ENCODE measurements at places on chromosomes 7 and 10.

DNA sequence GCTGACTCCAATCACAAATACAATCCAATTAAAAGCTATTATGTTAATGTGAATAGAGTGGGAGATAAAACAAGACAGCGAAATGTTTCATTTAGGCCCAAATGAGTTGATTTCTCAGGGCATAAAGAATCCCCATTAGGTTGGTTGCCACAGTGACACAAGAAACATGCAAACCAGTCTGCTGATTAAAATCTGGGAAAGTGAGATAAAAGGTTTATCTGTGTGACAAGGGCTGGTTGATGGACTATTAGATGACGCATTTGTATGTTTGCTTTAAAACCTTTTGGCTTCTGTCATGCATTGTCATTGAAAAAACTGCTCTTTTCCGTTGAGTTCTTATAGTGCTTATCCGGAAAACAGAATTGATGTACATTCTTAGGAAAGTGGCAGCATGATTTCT lies 658.2 kb downstream of the GATA3 start:
- DNase-seq, result no peak

GRCh38 chr7:70006261-70006920 lies 408.1 kb downstream of the AUTS2 start:
- no peak for DNase-seq

- DNase-seq, result no peak
These were observed 1.1 kb downstream of the P4HA1 start for GRCh38 chr10:73095481-73096021.

DNA sequence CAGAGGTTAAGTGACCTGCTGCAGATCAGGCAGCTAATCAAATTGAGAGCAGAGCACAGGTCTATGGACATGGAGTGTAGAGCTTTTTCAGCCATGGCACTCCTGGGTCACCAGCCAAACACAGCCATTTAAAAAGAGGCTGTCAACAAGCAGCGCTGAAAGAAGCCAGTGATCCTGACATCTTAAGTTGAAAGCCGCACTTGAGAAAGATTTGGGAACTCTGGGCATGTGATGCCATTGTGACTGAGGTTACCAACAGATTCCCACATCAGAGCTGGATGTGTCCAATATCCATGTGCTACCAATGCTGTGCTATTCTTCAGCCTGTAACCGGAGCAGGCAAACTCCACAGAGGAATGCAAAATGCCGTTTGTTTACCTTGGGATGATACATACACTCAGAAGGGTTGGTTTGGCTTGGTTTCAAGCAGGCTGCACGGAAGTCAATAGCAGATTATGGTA lies 56.2 kb upstream of the ABLIM1 start:
- no peak for DNase-seq

DNA sequence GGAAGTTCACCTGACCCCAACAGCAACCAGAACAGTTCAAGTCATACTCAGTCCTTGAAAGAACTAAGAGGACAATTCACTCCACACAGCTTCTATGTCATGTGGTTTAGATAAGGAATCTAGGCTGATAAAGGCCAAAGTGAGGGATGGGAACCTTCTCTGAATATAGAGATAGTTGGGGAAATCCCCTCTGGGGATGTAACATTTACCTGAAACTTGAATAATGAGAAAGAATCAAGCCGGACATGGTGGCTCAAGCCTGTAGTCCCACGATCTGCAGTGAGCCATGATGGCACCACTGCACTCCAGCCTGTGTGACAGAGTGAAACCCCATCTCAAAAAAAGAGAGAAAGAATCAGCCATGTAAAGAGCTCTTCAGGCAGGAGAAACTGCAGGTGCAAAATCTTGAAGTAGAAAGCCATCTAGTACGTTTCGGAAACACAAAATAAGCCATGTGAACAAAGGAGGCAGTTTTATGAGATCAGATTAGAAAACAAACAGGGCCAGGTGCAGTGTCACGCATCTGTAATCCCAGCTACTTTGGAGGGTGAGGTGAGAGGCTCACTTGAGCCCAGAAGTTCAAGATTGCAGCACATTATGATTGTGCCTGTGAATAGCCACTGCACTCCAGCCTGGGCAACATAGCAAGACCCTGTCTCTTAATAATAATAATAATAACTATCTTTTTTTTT lies 4.5 kb upstream of the DNMBP start:
- DNase-seq, result no peak
